ENCODE measurements at places on chromosomes 7 and 10. TPM values are rescaled to one million over a fixed set of nuclear protein-coding genes. Genes with fewer than 3 reads are reported as not detected.

The SLC13A4 gene
- 1.9 TPM for polyA plus RNA-seq

The MYH16 gene
- not detected for polyA plus RNA-seq

The CDHR3 gene
- 2.8 TPM for polyA plus RNA-seq

The NKX6-2 gene
- 1.9 TPM for polyA plus RNA-seq

The KCND2 gene
- polyA plus RNA-seq: 0.23 TPM

The CYP3A7 gene
- not detected for polyA plus RNA-seq

The FXYD4 gene
- not detected for polyA plus RNA-seq

The SCIN gene
- 0.68 TPM for polyA plus RNA-seq

The GBX1 gene
- not detected for polyA plus RNA-seq

The CRYGN gene
- polyA plus RNA-seq: not detected

The PON3 gene
- polyA plus RNA-seq: not detected

The VPS37D gene
- 1.2 TPM for polyA plus RNA-seq

The NKX2-3 gene
- not detected for polyA plus RNA-seq

The NOS3 gene
- 0.61 TPM for polyA plus RNA-seq

The HABP2 gene
- polyA plus RNA-seq: not detected

The POLR2J gene
- 75.4 TPM for polyA plus RNA-seq

The SORCS1 gene
- polyA plus RNA-seq: 0.22 TPM

All from GM23248 (cell line).